T-helper 9 cell (primary cell): ENCODE measurements at places on chromosomes 7 and 10.

DNA sequence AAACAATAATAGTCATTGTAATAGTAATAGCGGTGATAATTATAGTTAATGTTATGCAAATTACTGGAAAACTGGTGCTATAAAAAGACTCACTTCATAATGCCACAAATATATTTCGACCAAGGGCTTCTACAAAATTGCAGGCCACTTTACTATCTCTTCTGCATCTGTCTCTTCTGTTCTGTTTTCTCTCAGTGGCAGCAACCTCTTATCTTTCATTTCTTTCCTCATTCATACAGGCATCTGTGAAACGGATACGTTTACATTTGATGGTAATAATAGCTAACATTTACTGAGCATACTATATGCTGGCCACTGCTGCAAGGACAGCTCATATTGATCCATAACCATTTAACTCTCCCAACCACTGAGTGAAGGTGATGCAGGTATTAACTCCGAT is 537.4 kb upstream of the PFKP start:
- DNase-seq, result no peak

DNA sequence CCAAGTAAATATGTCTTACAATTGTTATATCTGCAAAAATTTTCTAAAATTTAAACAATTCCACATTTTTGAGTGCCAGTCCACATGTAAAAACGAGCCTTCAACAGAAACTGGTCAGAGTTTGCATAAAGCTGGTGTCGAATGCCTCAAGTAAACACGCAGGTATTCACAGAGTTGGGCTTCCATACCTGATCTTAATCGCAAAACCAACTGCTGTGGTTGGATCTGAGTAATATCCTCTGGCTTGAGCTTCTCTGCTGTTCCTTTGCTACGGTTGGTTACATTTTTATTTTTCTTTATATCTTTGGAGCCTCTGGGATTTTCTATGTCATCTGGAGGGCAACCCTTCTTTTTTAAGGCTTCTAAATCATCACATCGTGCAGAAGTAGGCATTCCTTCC is 28.4 kb downstream of the ITGB1 start:
- DNase-seq, result no peak

- DNase-seq, result no peak
These were observed 181.6 kb downstream of the BMPER start for GRCh38 chr7:34086981-34087380.

- no peak for DNase-seq
These were observed 12.7 kb upstream of the TTYH3 start for GRCh38 chr7:2619116-2619515.

- DNase-seq, result no peak
These were observed 291.5 kb downstream of the SDK1 start for GRCh38 chr7:3592401-3593134.

DNA sequence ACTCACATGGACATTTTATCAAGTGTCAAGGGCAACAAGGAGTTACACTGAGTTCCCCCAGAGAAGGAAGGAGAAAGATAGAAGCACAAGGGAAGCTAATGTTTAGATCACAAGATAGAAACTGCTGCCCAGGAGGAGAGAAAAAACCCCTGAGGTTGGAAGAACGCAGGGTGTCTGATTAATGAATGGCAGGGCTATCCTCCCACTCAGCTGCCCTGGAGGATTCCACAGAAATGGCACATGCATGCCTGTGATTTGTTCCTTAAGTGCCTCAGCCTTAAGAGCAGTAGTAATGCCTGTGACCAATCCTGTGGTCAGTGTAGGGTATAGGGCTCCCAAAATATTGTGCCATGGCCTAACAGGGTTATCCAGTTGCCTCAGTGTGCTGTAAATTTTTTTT is 20.2 kb downstream of the DNAJB9 start:
- DNase-seq, result no peak

DNA sequence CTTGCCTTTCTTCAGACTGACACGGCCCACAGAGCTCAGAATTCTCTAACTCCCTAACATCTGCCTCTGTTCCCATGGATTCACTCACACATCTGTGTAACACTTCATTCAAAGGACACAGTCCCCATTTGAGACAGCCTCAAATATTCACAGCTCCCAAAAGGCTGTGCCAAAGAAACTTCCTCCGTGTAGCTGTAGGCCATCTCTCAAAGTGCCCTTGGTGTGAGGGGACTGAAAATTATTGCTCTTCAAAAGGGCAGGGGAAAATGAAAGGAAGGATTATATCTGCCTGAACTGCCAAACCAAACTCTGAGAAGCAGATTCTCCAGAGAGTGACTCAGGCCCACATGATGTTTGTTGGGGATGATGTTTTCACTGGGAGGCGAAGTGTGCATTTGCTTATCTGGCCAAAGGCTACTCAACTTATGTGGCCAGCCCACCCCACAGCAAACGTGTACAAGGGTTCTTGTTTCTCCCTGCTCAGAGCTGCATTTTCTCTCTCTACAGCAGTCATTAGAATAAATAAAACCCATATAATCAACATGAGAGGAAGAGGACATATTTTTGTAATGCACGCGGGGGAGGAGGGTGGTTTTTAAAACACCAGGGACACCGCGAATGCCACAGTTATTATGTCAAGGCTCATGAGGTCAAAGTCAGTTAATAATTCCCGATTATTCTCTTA is 302.4 kb upstream of the NFE2L3 start:
- no peak for DNase-seq

DNA sequence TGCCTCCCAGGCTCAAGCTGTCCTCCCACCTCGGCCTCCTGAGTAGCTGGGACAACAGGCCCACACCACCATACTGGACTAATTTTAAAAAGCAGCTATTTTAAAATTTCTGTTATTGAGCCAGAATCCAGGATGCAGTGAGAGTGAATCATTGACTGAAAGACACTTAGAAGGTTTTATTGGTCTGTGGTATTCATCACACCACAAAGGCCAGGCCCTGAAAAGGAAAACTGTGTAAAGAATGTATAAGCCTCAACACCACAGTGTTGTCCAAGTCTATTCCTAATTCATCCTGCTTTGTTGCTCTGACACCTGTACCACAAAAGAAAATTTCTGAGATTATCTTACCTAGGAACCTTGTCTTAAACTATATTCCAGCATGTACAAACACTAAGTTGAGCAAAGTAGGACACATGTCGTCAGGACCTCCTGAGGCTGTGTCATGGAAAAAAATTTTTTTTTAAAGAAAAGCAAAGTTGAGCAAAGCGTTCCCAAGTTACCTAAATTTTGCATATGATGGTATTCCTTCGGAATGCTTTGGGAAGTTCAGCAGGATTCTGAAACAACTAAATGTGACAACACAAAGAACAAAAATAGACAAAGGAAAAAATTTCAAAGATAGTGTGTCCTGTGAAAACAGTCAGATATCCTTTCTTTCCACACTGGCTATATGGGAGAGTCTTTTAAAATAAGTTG is 129.6 kb upstream of the MKLN1 start:
- no peak for DNase-seq

DNA sequence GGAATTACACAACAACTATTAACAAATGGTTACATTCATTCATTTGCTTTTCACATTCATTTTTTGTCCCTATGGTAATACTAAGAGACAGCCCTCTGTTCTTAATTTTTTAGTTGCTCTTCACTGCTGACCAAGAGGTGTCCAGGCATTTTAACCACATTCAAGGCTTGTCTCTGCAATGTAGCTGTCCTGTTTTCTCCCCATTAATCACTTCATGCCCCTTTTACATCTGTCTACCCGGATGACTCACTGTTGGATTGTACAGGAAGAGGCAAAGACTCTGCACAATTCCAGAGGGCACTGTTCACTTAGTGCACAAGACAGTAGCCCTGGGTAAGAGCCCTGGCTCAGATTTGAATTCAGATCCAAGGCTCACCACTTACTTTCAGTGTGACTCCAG is 168.5 kb downstream of the NOC3L start:
- no peak for DNase-seq
